ENCODE measurements at places on chromosomes 16 and 17.

GRCh38 chr16:57091975-57092785, at the start of gene CPNE2:
CPNE2 (plus strand) TSS chr16:57092583; CDS start chr16:57110743, 18,160 bp downstream.
- peak; percentile 76 for DNase-seq

- no peak for DNase-seq
Measured at GRCh38 chr17:49401971-49402611, 12.6 kb downstream of the PHB1 start.

GRCh38 chr16:50719401-50720337, 22.2 kb upstream of the CYLD start:
- no peak for DNase-seq

GRCh38 chr16:79962962-79963361, 362.4 kb upstream of the MAF start:
- no peak for DNase-seq

DNA sequence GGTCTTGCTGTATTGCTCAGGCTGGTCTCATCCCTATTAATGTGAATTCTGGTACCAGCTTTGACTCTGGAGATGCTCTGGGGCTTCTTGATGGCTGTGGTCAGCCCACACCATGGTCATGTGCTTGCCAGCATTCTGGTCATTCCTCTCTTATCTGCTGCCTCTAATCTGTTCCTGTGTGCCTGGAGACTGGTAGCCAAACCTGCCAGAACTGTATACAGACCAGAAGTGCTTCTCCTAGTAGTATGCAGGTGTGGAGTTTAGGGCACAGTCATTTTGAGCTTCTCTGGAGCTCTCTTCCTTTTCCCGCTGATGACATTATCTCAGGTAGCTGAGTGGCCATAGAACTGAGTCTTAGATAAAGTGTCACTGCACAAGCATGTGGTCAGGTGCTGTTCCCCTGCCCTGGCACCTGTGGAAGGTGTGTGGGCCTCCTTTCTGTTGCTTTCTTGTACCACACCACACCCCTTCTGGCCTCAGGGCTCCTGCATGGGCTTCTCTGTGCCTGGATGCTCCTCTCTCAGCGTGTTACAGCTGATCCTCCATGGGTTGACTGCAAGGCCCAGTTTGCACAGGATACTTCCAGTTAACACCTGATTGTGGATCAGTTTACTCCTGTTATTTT, 162.7 kb downstream of the SPECC1 start:
- DNase-seq, result no peak

DNA sequence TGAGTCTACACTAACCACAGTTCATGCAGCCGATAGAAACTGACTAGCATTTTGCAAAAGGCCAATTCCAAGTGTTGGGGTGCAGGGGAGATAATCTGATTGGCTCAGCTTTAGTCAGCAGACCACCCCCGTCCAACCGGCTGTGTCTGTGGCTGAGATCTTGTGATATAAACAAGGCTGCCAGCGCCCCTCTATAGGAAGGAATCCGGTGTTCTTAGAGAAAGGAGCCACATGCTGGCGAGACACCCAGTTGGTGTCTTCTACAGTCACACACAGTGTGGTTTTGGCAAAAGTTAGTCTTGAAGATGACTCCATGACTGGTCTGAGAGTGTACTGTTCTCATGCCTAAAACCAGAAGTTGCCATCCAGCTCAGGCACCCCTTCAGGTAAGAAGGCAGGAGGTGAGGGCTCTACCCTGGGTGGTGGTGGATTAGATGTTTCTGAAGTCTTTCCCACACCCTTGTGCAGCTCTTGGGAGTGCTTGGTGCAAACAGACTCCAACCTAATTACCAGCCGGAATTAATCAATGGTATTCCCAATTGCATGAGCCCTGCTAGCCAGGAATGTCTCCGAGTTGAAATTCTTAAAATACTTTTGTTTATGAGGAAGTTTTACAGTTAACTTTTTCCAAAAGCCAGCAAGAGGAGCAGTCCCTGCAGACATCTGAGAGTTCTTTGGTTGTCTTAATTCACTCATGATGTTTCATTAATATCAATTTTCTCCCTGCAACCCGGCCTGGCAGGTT, 172.3 kb upstream of the IRX6 start:
- DNase-seq, result no peak

GRCh38 chr16:57137043-57137442, 44.7 kb downstream of the CPNE2 start:
- DNase-seq, result no peak

DNA sequence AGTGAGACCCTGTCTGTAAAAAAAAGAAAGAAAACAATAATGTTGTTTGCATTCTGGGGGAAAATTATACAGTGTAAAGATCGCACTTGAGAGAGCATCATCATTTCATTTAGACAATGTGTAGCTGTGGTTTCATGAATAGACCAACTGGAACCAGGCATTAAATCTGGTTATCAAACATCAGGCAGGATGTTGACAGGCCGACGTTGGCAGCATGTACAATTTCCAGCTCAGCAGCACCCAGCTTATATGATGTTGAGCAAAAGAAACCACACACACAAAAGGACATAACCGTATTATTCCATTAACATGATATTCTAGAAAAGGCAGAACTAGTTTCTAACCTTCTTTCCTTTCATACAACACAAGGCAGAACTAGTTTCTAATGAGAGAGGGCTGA, 5.8 kb downstream of the MARVELD3 start:
- DNase-seq, result no peak

GRCh38 chr17:49287481-49287880, 56.9 kb upstream of the PHOSPHO1 start:
- DNase-seq, result no peak

GRCh38 chr16:85781695-85782370, 17.5 kb downstream of the EMC8 start:
- no peak for DNase-seq

GRCh38 chr17:55576237-55576995, 65.2 kb upstream of the SMIM36 start:
- no peak for DNase-seq

- no peak for DNase-seq
Measured at GRCh38 chr16:82016263-82016662, 5.0 kb upstream of the SDR42E1 start.

DNA sequence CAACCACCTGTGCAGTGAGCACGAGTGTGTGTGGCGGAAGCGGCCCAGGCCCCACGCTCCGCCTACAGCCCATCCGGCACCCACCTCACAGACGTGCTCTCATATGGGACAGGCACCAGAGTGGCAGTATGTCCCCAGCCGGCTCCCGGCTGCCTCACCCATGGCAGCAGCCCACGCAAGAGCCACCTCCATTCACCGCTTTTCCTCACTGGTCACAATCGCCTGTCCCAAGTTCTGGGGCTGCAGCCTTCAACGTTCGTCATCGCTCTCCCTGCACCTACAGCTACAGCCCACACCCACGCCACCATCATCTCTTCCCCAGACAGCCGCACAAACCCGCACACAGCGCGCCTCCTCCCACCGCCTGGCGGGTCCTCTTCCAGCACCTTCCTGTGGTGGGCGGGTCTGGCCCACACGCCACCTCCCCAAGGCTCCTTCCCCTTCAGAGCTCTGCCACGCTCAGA, 17.5 kb upstream of the TRAP1 start:
- DNase-seq, result no peak
